ENCODE measurements at places on chromosomes 1 and 21.

DNA sequence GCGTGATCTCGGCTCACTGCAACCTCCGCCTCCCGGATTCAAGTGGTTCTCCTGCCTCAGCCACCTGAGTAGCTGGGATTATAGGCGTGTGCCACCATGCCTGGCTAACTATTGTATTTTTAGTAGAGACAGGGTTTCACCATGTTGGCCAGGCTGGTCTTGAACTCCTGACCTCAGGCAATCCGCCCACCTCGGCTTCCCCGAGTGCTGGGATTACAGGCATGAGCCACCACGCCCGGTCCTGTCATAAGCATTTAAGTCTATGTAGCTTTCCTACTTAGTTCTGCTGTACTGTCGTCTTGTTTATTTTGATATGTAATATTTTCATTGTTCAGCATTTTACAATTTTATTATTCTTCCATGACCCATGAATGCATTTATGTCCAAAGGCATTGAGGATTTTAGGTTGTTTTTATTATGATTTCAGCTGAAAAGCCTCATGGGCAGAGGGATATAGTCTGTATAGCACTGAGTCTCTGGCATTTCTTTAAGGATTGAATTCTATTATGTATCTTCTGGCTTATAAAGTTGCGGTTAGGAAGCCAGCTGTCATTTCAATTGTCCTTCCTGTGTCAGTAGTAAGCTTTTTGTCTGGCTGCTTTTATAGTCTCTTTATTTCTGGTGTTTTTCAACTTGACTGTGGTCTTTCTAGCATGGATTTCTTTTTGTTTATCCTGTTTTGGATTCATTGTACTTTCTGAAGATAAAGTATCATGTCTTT lies 9.2 kb downstream of the AGPAT3 start:
- no peak for DNase-seq

- no peak for DNase-seq
These were observed 92.5 kb upstream of the SIM2 start for GRCh38 chr21:36606287-36606982.

DNA sequence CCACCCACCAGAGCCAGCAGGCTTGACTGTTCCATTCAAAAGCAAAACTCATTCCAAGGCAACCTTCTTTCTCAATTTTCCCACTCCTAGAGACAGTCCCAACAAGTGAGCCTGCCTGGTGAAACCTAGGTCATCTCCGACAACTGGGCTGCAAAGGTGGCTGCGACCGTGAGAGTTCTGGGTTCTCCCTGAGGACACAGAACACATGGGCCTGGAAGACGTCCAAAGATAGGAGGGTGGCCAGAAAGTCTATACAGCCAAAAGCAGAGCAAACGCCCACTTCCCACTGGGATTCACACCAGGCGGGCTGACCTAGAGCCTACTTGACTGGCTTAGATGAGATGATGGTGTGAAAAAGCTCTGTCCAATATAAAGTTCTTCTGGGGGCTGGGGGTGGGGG lies 90.2 kb upstream of the GRIK3 start:
- no peak for DNase-seq

GRCh38 chr1:204398197-204399125 lies 13.2 kb downstream of the PPP1R15B start:
- DNase-seq: peak; percentile 82

DNA sequence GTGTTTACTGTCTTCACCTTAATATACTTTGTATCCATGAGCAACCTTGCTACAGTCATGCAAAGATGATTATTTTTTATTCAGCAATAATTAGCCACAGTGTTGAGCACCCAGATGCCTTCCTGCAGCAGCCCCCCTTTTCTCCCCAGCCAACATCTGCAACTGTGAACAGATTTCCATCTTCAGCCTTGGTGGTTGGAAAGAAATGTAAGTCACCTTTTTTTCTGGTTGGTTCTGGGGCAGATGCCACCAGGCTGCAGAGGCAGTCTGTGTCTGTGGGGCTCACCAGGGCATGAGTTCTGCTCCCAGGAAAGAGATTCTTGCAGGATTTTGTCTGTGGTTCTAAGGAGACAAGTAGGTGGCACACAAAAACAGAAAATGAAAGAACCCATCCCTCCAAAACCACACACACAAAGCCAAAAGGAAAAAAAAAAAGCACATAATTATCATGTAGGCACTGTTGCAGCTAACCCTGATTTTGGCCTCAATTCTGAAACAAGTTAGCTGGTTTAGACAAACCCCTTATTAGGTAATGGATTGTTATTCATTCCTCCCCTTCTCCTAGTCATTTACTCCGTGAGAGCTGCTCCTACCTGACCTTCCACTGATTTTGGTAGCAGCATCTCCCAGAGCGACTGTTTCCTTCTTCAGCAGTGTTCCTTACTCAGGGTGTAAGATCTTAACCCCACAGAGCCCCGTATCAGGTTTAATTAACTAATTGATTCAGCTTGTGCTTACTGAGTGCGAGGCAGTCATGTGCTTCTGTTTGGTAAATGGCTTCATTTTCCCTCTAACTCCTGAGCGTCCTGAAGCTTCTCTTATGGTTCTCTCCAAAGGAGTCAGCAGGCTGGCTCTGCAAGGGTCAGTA lies 36.5 kb downstream of the GALNT2 start:
- no peak for DNase-seq

- DNase-seq: no peak
These were observed 108.9 kb upstream of the PDC start for GRCh38 chr1:186569856-186570255.

GRCh38 chr1:200457810-200458209 lies 48.0 kb upstream of the ZNF281 start:
- DNase-seq: no peak

GRCh38 chr1:52057255-52057654 lies 1.2 kb downstream of the BTF3L4 start:
- DNase-seq: no peak

- no peak for DNase-seq
These were observed 95.5 kb downstream of the SSBP3 start for GRCh38 chr1:54310439-54311328.

DNA sequence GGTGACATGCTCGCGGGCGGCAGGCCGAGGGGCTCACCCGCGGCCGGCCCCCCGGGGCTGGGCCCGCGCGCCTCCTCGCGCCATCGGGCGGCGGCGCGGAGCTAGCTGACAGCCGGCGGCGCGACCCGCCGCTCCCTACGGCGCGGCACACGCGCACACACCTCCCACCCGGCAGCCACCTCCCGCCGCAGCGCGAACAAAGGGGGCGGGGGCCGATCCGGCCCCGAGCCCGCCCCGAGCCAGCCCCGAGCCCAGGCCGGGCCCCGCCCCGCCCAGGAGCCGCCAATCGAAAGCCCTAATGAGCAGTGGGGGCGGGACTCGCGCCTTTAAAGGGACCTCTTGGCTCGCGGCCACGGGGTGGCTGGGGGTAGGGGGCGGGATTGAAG lies at the start of gene KIF21B:
Gene KIF21B (minus strand): TSS at position 198 of the 386 bp plus-strand sequence. CDS start 331 bp downstream, outside the sequence.
- no peak for DNase-seq

DNA sequence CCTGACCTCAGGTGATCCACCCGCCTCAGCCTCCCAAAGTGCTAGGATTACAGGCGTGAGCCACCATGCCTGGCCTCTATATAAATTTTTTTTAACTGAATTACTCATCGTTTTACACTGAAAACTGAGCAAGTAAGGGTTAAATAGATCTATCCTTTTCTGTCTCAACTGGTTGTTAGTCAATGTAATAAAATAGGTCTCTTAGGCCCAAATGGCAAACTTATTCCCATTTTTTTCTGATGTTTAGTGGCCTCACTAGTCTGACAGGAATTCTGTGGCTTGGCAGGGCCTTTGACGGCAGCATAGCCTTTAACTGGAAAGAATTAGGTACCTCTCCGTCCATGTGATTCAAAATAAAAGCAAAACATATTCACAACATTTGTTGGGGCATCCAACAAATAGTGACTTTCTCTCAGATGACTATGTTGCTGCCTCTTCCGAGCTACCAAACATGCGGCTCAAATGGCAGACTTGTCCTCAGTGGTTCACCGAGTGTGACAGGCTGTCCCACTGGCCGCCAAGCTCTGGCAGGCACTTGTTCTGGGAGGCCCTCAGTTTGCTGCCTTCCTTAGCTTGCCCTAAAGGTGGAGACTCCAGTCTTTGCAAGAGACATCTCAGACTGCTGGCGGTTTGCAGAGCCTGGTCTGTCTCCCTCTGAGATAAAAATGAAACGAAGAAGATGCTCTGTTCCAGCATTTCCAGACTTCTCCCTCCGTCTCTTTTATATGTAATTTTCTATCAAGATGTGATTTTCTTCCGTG lies 17.4 kb downstream of the ATP1A4 start:
- no peak for DNase-seq
